ENCODE measurements at places on chromosomes 2 and 18.

DNA sequence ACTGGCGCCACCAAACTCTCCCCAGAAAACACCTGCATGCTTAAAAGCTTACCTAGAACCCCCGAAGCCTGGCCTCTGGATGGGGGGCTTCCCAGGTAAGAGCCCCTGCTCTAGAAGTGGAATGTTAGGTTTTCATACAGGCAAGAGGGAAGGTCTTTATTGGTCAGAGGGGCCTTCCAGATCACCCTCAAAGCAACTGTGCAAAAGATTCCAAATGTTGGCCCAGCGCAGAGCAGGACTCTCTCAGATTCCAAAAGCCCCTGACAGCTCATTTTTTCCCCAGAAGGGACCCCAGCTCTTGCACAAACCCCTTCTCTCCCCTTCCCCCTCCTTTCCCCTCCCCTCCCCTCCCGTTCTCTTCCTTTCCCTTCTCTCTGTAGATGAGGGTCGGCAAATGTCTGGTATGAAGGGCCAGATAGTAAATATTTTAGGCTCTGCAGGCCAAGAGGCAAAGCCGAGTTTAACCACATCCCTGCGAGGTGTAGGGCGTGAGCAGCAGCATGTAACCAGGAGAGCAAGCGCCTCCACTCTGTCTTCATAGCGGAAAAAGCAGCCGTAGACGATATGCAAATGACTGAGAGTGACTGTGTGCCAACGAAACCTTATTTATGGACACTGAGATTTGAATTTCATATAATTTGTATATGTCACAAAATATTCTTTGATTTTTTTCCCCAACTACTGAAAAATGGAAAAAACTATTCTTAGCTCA lies 116.9 kb downstream of the SMAD7 start:
- DNase-seq, result peak; percentile 60

DNA sequence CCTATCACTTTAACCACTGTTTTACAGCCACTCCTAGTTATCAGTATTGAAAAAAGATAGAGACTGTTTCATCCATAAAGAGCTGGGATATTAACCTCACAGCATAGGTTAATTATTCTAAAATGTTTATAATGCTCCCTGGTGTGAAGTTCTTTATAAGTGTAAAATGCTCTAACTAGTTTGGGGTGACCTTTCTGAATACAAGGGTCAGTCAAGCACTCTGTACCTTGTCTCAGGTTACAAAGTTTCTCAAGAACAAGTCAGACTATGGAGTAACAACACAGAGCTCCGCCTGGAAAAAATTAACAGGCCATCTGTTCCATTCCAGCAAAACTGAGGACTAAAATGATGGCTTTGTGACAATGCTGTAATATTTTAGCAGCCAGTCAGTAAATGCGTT lies 107.4 kb downstream of the NOL4 start:
- DNase-seq, result no peak

- DNase-seq, result no peak
Measured at GRCh38 chr2:215000721-215001120, 137.7 kb downstream of the ABCA12 start.

DNA sequence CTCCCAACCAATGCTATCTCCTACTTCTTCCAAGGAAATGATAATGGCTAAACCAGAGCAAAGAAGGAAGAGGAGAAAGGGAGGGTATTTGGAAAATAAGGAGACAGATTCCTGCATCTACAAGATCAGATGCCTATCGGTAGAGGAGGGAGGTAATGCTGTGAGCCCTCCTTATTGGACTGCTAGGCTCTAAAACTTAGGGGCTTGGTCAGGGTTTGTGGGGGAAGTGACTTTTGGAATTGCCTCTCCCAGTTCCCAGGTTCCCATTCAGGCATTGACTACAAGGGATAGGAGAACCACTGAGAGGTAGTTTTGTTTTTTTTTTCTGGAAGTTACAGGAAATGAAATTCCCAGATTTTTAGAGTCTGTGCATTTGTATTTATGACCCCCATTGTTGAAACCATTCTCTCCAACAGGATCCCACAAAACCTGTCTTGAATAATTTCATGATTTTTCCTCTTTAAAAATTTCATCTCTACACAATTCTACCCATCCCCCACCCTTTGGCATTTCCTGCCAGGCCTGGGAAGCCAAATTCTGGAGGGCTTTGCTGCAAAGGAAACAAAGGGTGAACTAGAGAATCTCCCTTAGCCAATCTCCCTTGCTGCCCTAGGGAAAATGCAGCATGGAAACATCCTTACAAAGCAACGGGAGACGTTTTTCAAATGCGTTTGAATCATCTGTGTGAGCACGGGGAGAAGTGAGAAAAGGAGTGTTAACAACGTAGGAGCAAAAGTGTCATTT lies 282.1 kb upstream of the EPAS1 start:
- DNase-seq, result no peak

GRCh38 chr2:49174750-49175149 lies 20.4 kb upstream of the FSHR start:
- no peak for DNase-seq

GRCh38 chr2:240989451-240990265 lies 8.8 kb upstream of the SNED1 start:
- peak; percentile 64 for DNase-seq

GRCh38 chr2:168500516-168500915 lies 44.4 kb downstream of the CERS6 start:
- no peak for DNase-seq

GRCh38 chr2:202681688-202682205 lies 47.0 kb downstream of the FAM117B start:
- no peak for DNase-seq

GRCh38 chr2:60553495-60554073 lies at the start of gene BCL11A:
BCL11A (minus strand) TSS chr2:60553654; CDS start chr2:60553270, 384 bp downstream.
- DNase-seq, result peak; percentile 81

DNA sequence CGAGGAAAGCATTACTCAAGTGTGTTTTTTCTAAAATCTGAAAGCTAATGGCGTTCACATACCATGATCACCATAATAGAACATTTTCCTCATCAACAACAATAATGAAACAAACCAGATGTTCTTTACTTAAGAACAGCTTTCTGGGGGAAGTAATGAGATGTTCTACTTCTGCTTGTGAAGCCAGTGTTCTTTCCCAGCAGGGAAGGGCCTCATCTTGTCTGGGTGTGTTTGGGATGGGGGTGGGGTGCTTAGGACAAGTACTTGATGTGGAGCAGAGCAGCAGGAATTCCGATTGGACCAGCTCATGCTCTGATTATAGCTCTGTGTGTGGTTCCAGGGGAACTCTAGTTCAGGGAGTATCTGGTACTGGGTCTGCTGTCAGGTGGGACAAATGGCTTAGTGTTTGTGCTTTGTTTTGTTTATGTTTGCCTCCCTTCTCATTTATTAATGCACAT lies 163.0 kb upstream of the NOSTRIN start:
- no peak for DNase-seq

GRCh38 chr2:116467243-116467642 lies 1347.2 kb upstream of the DDX18 start:
- no peak for DNase-seq

- DNase-seq, result no peak
Measured at GRCh38 chr2:173607606-173608311, 253.1 kb downstream of the CDCA7 start.

GRCh38 chr18:35110059-35110458 lies 68.8 kb downstream of the MAPRE2 start:
- no peak for DNase-seq

DNA sequence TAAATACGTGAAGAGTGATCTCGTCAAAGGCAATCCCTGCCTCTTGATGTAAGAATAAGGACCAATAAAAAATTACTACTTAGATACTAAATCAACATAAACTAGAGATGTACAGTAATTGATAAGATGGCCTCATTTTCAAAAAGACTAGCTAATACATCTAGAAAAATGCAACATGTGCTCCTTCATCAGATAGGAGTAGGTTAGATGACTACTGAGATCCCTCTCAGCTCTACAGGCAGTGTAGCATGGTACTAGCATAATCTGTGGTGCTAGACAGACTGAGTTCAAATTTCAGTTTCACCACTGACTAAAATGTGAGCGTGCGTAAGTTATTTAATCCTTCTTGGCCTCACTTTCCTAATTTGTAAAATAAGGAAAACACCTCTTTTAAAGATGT lies 82.6 kb upstream of the FRZB start:
- no peak for DNase-seq

DNA sequence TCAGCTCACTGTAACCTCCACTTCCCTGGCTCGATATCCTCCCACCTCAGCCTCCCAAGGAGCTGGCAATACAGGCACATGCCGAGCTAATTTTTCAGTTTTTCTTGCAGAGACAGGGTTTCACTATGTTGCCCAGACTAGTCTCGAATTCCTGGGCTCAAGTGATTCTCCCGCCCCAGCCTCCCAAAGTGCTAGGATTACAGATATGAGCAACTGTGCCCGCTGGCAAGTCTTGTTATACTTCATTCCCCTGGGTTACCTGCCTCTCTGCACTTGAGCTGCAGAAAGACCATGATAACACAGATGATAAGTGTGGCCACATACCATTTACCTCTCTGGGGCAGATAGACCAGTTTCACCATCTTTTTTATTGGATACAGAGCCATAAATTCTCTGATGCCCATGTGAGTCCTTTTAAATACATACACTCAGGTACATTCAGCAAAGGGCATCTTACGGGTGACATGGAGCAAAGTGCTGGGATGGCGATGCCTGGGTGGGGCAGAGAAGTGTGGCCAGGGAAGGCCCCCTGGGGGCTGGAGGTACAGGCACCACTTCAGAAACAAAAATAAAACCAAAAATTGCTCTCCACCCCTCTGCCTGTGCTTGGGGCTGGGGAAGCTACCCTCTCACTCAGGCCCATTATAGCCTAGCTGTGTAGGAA lies 20.4 kb downstream of the CCT7 start:
- no peak for DNase-seq

DNA sequence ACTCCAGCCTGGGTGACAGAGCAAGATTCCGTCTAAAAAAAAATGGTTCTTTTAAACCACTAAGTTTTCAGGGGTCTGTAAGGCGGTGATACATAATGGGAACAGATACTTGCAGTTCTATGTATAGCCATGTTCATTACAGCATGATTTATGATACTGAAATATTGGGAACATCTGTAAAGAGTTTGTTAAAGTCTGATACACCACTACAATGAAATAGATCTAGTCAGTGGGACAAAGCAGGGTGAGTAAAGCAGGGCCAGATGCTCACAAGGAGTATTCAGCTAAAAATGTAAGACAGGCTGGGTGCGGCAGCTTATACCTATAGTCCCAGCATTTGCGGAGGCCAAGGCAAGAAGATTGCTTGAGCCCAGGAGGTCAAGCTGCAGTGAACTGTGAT lies 6.2 kb upstream of the ING5 start:
- no peak for DNase-seq

GRCh38 chr2:3483986-3484960 lies 35.1 kb downstream of the ADI1 start:
- DNase-seq, result peak; percentile 14

DNA sequence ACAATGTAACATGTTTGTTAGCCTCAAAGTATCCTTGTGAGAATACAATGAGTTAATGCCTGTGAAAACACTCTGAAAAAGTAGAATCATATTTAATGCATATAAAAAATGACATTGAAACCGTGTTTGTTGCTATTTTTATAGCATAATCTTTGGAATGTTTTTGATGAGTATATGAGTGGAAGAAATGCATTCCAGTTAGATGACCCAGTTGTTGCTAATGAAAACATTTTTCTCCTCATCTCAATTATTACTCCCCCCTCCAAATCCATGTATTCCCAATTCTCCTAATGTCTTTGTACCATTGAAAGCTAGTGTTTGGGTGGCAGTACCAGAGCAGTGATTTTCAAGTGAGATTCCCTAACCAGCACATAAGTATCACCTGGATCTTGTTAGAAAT lies 67.1 kb upstream of the DSEL start:
- DNase-seq, result no peak

Measured in left forelimb (tissue), 1 donor.